ENCODE measurements at places on chromosomes 2 and 18.

- no peak for DNase-seq
Observed at GRCh38 chr2:128535953-128536352, 217.3 kb upstream of the HS6ST1 start.

DNA sequence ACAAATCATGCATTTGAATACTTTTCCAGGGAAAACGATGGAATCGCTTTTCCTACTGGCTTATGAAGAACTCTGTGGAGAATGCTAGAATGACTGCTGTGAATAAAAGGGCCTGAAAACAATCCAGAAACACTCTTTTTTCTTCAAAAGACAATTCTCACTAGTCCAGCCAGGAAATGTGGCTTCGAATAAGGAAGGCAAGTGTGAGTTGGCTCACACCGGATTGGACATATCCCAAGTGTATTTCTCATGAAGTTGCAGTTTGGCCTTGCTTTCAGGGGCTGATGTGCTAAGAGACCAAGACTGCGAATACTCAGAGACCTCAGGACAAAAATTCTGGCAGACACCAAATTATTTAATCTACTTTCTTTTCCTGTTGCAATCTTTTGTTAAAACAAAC is 54.1 kb downstream of the FIGN start:
- no peak for DNase-seq

DNA sequence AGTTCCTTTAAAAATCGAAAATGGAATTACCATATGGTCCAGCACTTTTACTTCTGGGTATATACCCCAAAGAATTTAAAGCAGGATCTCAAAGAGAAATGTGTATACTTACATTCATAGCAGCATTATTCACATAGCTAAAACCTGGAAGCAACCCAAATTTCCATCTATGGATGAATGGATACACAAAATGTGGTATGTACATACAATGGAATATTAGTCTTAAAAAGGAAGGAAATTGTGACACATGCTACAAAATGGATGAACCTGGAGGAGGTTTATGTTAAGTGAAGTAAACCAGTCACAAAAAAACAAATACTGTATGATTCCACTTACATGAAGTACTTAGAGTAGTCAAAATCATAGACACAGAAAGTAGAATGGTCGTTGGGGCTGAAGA is 147.9 kb upstream of the LTBP1 start:
- DNase-seq = no peak

DNA sequence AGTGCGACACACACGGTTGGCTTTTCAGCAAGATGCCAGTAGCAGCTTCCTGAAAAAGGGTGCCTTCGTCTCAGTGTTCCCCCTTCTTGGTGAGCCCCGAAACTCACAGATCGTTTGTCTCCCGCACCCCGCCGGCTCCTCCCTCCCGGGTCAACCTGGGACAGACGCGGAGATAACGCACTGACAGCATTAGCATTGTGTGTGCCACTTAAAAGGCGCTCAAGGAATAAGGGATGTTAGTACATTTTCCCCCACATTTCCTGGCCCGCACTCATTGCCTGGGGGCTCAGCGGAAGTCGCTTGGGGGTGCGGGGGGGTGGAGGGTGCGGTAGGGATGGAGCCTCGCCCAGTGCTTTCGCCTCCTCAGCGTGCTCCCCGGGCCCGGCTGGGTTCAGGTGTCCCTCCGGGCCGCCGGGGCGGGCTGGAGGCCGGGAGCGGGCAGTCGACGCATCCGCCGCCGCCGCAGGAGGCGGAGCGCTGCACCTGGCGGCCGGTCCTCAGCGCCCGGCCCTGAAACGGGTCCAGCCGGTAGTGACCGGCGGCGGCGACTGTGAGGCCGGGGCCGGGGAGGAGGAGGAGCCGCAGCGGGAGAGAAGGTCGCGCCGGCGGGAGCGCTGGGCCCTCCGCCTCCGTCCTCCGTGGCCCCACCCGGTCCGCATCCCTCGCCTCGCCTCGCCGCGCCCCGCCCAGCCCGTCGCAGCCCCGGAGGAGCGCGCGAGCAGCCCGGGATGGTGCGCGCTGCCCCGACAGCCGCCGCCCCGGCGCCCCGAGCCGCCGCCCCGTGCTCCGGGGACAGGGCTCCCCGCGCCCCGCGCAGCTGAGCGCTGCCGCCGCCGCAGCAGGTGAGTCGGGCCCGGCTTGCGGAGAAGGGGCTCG is at the start of gene MFSD6:
MFSD6 (plus strand) TSS at position 694 of the 876 bp plus-strand sequence. CDS start 27,675 bp downstream, outside the sequence.
- DNase-seq = peak; percentile 27

GRCh38 chr2:127121776-127122176 is 14.8 kb upstream of the BIN1 start:
- DNase-seq = no peak

GRCh38 chr2:176038694-176039093 is 36.6 kb upstream of the LNPK start:
- DNase-seq = no peak

DNA sequence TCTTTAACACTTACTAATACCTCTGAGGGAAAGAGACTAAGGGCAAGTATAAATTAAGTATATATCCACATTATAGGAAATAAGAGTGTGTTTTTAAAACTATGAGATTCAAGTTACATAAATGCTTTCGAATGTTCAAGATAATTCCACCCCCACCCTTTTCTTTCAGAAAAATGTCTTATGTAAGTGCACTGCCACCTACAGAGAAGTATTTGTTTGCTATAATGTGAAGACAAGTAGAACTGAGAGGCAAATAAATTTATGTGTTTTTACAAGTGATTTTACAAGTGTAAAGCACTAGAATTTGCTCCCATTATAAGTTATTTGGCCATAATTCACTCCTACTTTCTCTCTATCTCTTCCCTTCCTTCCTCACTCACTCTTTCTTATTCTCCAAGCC is 99.9 kb upstream of the CRACDL start:
- no peak for DNase-seq

- no peak for DNase-seq
Observed at GRCh38 chr2:226799976-226800940, 638 bp upstream of the IRS1 start.

DNA sequence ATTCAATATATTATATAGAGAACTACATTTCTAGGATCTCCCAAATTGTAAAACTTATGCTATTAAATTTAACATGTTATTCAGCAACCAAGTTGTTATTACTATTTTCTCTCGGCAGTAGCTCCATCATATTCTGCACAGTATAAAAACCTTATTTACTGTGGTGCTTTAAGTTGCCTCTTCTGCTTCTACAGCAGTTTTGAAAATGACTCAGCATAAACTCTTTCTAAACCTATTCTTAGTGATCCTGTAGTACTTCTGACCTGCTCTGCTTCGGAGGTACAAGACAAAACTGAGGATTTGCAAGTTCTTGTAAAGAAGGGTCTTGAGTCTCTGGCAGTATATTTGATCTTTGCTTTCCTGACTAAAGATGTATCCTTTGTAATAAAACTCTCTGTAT is 567.2 kb downstream of the TMX3 start:
- DNase-seq = no peak

- DNase-seq = no peak
Observed at GRCh38 chr18:22641958-22642357, 224.2 kb upstream of the CTAGE1 start.

- DNase-seq = no peak
Observed at GRCh38 chr2:146844226-146844990, 1000.4 kb upstream of the ACVR2A start.

DNA sequence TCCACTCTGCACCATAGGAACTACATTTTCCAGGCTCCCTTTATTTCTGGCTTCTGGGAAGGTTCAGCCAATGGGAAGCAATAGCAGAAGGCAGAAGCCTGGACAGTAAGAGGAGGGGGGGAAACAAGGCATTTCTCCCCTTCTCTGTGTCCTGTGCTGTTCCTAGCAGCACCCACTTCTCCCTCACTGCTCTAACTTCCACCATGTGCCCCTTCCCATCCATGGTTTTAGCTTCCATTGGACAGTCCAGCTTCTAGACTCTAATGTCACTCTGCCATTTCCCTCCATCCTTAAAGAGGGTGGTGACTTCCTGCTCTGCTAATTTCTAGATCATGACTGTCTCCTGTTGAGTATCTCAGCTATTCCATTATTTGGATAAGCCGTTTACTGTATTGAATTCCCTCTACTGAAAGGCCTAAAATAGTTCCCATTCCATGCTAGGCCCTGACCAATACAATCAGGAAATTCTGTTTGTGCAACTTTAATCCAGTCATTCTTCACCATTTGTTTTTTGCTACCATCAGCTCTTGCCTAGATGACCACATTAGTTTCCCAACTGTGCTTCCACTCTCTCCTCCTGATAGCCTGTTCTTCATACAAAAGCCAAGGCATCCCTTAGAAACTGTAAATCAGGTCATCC is 20.8 kb upstream of the LYPD1 start:
- DNase-seq = no peak

GRCh38 chr2:129733041-129733440 is 246.4 kb upstream of the RAB6C start:
- no peak for DNase-seq

DNA sequence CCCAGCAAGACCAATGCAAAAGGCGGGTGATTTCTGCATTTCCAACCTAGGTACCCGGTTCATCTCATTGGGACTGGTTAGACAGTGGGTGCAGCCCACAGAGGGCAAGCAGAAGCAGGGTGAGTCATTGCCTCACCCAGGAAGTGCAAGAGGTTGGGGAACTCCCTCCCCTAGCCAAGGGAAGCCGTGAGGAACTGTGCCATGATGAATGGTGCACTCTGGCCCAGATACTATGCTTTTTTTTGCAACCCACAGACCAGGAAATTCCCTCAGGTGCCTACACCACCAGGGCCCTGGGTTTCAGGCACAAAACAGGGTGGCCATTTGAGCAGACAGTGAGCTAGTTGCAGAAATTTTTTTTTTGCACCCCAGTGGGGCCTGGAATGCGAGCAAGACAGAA is 662.6 kb upstream of the ACVR2A start:
- peak; percentile 31 for DNase-seq

DNA sequence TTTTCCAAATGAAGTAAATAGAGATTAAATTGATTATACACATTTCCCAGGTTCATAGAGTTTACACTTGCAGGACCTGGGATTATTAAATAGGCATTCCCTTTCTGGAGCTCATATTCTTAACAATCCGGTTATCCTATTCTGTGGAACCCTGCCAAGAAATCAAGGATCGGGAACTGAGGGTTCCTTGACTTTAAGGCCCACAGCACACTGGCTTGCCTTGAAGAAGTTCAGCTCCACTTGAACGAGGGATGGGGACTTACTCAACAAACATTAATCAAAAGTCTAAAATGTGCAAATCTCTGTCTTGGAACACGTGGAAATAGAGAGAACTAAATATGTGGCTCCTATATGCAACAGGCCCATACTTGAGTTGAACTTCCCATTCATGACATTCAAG is 142.3 kb upstream of the RGPD4 start:
- DNase-seq = no peak

GRCh38 chr2:152694161-152694661 is 23.1 kb downstream of the PRPF40A start:
- no peak for DNase-seq

DNA sequence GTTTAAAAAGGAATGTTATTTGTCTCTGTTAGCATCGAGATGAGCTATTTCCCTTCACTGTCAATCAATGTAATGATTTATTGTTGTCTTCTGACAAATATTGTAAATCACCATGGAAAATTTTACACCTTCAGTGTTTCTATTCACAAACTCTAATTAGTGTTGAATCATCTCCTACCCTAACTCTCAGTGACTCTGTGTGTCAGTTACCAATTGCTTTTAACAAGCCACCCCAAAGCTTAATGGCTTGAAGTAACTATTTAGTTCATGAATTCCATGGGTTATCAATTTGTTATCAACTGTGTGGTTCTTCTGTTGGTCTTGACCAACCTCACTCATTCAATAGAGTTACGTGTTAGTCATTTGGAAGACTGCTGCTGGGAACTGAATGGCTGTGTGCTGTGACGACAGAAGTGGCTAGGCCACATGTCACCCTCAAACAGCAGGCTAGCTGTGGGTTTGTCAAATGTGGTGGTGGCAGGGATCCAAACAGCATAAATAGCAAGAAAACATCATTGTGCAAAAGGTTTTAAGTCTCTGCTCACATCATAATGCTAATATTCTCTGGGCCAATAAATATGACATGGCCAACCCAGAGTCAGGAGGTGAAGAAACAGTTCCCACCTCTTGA is 910.8 kb upstream of the CDH2 start:
- DNase-seq = no peak

DNA sequence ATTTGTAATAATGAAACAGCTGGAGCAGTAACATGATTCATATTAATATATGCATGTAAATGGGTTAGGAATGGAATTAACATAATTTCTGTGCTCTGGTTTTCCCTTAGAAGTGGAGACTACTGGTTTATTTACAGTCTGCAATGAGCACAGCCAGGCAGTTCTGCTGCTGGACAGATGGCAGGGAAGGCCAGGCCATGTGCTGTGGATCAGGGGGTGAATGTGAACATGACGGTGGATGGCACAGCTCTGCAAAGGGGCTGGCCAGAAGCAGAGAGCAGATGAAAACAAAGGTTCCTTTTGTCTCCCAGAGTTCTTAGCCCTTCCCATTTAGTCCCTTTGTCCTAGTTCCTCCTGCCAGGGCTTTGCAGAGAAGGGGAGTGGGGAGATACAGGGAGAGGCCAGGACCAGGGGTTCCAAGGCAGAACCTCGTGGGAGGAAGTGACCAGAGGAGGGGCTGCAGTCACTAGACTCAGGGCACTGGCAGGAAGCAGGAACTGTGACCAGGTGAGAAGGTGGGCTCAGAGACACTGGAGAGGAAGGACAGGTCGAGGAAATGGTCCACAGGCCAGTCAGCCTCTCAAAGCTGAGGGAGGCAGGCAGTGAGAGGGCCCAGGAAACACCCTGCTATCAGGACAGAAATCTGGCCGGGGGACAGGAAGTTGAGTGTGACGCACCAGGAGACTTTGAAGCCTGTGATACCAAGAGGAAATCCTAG is 112.9 kb upstream of the ATP8B1 start:
- DNase-seq = no peak

DNA sequence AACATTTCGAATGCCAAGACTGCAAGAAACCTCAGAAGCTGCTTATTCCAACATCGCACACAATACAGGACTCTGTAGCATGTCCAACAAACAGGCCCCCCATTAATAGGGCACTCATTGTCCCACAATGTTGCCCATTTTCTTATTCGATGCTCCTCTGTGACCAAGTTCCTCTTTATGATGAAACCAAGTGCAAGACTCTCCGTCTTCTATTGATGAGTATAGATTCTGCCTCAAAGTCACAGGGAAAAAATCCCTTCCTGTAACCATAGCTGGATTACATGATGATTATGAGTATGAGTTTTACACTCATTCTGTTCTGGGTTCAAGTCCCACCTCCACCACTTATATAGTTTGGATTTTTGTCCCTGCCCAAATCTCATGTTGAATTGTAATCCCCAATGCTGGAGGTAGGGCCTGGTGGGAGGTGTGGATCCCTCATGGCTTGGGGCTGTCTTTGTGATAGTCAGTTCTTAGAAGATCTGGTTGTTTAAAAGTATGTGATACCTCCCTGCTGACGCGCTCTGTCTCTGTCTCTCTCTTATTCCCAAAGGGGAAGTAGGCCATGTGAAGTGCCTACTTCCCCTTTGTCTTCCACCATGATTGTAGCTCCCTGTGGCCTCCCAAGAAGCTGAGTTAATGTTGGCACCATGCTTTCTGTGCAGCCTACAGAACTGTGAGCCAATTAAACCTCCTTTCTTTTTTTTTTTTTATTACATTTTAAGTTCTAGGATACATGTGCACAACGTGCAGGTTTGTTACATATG is 148.7 kb downstream of the OSR1 start:
- no peak for DNase-seq
